ENCODE measurements at places on chromosomes 2 and 18.

DNA sequence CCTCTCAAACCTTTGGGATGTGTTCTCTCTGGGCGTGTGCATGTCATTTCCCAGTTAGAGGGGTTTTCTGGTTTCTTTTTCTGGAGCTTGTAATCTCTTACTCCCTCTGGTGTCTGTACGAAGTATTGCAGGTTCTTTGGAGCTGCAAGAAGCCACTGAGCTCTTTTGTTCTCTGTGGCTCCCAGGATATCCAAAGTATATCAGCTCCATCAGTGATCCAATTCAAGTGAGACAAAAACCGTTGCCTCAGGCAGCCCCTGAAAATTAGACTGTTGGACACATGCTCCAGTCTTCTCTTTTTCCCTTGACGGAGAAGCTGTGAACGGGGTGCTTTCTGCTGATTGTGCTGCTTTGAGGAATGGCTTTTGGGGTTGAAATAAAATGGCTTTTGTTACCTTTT, 59.0 kb upstream of the LDLRAD4 start:
- DNase-seq: no peak

DNA sequence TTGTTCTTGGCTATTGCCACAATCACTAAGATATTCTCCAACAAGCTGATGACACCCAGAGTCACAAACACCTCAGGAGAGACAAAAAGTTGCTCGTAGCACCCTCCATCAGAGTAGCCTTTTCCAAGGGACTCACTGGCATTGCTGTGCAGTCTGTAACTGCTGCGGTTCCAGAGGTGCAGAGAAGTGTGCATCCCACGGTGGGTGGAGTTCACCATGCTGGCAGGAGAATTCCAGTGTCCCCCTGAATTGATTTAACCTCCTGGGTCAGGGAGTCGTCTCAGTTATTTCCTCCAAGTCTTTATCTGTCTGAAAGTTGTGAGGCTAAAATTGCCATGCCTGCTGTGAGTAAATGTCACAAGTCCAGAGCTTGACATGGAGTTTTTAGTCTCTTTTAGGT, 443 bp downstream of the MC4R start:
- DNase-seq: no peak

- no peak for DNase-seq
Observed at GRCh38 chr2:209726311-209726710, 45.3 kb upstream of the UNC80 start.

- no peak for DNase-seq
Observed at GRCh38 chr2:205883965-205884364, 201.7 kb downstream of the NRP2 start.

Measured in CD8-positive, alpha-beta memory T cell (primary cell).